ENCODE measurements at places on chromosomes 11 and 22. TPM values are rescaled to one million over a fixed set of nuclear protein-coding genes. Genes with fewer than 3 reads are reported as not detected.

The SAMM50 gene
- total RNA-seq, result 43.1 TPM

The OR5P2 gene
- total RNA-seq, result not detected

The UCP2 gene
- 39.6 TPM for total RNA-seq

The GNG3 gene
- total RNA-seq, result not detected

The RTN3 gene
- total RNA-seq, result 61.7 TPM

The DEUP1 gene
- total RNA-seq, result not detected

The INS gene
- not detected for total RNA-seq

The NRGN gene
- total RNA-seq, result 1.7 TPM

The TCN1 gene
- 20.5 TPM for total RNA-seq

The LDHAL6A gene
- not detected for total RNA-seq

The MMP3 gene
- total RNA-seq, result 0.21 TPM

The MMP7 gene
- 1.1 TPM for total RNA-seq

The SYT12 gene
- total RNA-seq, result 9.0 TPM

The RIC3 gene
- total RNA-seq, result 0.14 TPM

The OR56A1 gene
- not detected for total RNA-seq

The GAL3ST1 gene
- total RNA-seq, result not detected

The GAL3ST3 gene
- total RNA-seq, result 0.28 TPM

The PAX6 gene
- not detected for total RNA-seq

The NAGA gene
- 32.7 TPM for total RNA-seq

The MMP12 gene
- total RNA-seq, result not detected

The OR10D3 gene
- total RNA-seq, result not detected

The SEPTIN5 gene
- total RNA-seq, result 68.3 TPM

The CCDC87 gene
- 0.23 TPM for total RNA-seq

The MIOX gene
- not detected for total RNA-seq

The FIBIN gene
- 1.3 TPM for total RNA-seq

The FLRT1 gene
- total RNA-seq, result not detected

The SIDT2 gene
- total RNA-seq, result 14.0 TPM

The SEC14L6 gene
- total RNA-seq, result not detected

The LARGE2 gene
- total RNA-seq, result 25.0 TPM

The BRD1 gene
- 30.3 TPM for total RNA-seq

The MMP13 gene
- 2.3 TPM for total RNA-seq

The TMEM191B gene
- total RNA-seq, result 1.3 TPM

The ANO9 gene
- 10.5 TPM for total RNA-seq

The DLG2 gene
- 0.19 TPM for total RNA-seq

The CRYAB gene
- total RNA-seq, result 16.6 TPM

The SMIM38 gene
- total RNA-seq, result not detected

The RPS3 gene
- total RNA-seq, result 4,095 TPM

All from airway epithelial cell (primary cell).